ENCODE measurements at places on chromosomes 7 and 10.

- no peak for DNase-seq
These were observed 229.1 kb upstream of the GRB10 start for GRCh38 chr7:51011710-51012350.

- no peak for DNase-seq
These were observed 60.4 kb downstream of the INPP5F start for GRCh38 chr10:119786117-119786769.

DNA sequence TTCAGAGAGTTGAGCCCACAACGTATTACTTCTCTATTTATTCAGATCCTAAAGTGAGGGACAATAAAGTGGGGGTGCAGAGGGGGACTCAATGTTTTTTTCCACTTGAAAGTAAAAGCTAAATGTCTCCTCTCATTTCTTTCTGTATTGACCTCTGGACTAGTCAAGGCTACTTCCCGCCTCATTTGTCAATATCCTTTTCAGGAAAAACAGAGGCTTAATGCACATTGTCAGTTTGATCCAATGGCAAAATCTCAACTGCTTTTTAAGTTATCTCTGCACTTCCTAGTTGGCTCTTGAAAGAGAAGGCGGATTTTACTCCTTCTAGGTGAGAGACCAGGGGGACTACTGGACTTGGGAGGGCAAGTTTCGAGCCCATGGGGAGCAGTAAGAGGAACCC lies 56.4 kb downstream of the HIPK2 start:
- no peak for DNase-seq

- no peak for DNase-seq
These were observed 43.5 kb upstream of the UCN3 start for GRCh38 chr10:5321273-5321672.

DNA sequence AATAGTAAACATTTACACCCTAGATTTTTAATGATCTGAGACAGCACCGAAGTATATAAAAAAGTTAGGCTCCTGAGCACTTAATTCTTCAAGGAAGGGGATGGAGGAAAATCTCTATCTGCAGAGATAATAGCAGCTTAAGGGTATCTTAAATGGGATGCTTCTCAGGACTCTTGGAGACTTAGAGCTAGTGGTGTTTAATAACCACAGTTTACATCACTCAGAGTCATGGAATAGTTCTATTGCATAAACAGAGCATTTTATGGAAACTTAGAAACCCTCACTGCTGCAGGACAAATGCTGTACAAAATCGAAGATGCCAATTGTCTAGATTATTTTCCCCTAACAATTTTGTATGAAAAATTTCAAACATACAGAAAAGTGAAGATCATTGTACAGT lies 398.9 kb upstream of the GALNT17 start:
- no peak for DNase-seq

DNA sequence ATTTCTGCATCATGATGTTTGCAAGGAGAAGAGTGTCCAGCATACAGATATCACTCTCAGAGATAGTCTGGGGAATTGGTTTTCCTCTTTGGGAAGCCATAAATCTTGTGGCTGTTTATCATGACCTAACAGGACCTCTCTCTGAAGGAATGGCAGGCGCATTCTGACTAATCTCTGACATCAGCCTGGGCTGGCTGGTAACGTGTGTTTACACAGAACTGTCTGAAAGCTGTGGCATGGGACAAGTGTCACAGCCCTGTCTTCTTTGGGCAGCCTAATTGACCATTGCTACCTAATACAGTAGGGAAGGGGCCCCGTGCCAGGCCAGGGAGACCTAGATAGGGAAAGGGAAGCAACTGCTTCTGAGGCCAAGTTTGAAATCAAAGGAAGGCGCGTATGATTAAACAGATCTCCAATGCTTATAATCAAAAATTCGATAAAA lies 73.9 kb upstream of the CABCOCO1 start:
- DNase-seq, result no peak

GRCh38 chr10:17643339-17643754 lies 604 bp upstream of the STAM start:
- DNase-seq, result peak; percentile 76

DNA sequence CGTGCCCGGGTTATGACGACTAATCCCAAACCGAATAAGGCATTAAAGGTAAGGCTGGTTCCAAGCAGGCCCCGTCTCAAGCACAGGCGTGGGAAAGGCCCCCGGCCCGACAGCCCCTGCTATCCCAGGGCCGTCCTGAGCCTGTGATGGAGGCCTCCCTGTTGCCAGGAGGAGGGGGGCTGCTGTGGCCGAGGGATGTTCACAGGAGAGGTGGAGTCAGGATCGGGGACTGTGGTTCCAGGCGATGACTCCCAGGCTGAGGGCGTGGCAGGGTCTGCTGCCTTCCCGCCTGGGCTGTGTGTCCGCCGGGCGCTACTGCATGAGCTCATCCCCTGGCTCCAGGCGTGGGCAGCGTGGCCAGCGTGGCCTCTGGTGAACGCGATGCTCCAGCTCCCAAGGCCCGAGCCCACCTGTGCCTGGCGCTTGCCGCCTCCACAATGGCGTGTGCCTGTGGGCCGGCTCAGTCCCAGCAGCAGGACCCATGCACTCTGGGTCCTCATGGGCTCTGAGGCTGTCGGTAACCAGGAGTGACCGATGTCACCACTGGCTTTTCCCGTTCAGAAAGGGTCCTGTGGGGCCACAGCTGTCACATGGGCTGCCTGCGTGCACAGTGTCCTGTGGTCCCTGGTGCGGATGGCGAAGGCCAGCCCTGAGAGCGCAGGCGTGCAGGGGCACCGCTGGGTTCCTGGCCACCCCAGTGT lies 8.8 kb downstream of the MAFK start:
- no peak for DNase-seq

DNA sequence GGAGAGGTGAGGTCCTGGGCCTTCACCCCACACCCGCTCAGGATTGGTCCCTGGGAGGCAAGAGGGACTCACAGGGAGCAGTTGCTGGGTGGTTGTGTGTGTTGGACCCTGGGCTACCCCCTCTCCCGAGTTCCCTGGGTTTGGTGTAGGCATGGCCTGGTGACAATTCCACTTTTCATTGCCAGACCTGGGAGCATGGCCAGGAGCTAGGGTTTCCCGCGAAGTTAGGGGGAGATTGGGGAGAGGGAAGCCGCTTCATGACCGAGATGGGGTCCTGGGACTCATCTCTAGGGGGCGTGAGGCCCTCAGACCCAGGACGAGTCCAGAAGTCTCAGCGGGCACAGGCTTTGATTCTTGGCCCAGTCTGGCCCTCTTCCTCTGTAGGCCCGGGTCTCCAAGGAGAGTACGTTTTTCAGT lies 606 bp downstream of the PALD1 start:
- no peak for DNase-seq

DNA sequence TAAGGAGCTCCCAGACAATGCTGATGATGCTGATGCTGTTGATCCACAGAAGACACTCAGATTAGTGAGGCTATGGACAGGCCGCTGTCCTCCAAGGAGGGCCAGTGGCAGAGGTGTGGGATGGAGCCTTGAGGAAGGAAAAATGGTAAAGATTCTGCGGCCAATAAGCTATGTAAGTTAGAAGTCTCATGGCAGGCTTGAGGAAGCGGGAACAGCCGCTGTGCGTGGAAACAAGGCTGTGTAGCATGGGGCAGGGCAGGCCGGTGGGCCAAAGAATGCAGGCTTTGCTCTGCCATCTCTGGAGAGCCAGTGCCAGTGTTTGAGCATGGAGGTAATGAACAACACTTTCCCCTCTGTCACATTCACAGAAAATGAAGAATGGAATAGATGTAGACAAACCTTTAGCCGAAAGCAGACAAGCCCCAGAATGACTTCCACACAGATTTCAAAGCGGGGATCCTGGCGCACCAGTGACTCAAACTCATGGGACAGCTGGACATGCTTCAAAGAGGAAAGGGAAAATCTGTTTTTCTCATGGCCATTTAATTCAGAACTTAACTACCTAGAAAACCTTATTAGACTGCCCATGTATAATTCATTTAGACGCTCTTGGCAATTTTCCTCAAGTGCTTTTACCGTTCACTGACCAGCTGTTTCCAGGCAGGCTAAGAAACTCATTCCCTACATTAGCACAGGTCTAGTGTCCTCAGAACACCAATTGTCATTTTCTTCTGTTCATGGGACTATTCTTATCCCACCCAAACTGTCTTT lies 16.9 kb upstream of the FIGNL1 start:
- DNase-seq, result no peak

DNA sequence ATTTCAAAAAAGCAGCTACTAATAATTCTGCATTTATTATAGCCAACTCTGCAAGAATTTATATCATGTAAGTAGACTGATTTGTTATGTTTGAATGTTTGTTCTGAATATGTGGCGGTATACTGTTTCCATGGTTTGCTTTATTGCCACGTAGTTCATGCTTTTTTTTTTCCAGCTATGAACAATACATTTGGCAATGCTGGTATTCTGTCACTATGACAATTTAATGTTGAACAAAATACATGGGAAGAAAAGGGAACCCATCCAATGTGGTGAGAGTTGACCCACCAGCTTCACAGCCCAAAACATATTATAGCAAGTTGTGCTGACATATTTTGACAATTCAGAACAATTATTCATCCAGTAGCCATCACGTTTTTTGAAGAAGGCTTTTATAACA lies 145.6 kb downstream of the CCDC71L start:
- DNase-seq, result no peak

GRCh38 chr7:65979583-65980477 lies 2.2 kb downstream of the GUSB start:
- no peak for DNase-seq

GRCh38 chr10:79488336-79488735 lies 24.0 kb upstream of the EIF5AL1 start:
- DNase-seq, result no peak

- no peak for DNase-seq
These were observed 105.6 kb downstream of the LYZL1 start for GRCh38 chr10:29394321-29394932.

DNA sequence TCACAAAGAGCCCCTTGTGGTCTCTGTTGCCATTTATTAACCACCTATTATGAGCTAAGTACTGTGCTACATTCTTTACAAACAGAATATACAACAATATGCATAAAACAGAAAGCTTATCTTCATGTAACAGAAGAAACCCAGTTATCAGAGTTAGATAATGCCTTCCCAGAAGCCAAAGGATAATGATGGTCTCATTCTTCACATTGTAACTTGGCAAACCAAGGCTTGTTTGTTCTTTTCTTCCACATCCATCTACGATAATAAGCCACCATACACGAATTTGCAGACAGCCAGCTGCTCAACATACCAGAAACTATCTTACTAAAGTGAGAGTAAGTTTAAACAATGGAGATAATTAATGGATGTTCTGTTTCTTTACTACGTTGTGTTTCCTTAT lies 127.6 kb downstream of the NEBL start:
- DNase-seq, result no peak

GRCh38 chr7:107953265-107953923 lies 49.6 kb downstream of the LAMB1 start:
- no peak for DNase-seq

DNA sequence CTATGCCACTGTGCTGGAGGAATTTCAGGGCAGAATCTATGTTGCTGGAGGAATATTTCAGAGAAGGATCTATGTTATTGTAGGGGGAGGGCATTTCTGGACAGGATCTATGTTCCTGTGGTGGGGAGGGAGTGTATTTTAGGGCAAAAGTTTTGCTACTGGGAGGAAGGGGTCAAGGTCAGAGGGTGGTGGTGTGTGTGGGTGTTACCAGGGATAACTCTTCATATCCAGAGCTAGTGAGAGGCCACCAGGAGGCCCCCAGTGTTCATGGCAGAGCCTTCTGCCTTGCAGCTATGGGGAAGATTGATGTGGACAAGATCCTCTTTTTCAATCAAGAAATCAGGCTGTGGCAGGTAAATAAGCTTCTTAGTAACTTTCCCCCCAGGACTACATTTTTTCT lies 2.0 kb upstream of the STRA8 start:
- DNase-seq, result no peak

DNA sequence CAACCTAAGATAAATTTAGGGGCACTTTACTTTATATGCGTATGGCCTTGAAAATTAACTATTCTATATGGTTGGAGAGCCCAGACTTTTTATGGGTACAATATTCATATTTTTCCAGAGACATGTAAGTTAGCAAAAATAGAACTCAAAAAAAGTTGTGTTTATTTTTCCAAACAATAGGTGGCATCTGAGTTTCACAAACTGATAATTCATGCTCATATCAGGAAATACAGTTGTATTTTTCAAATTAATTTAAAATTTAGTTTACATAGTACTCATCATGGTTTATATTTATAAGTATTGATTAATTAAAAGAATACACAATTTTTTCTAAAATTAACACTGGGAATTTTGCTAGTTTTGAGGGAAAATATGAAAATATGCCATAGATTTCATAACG lies 34.6 kb downstream of the ANKRD7 start:
- DNase-seq, result peak; percentile 12

DNA sequence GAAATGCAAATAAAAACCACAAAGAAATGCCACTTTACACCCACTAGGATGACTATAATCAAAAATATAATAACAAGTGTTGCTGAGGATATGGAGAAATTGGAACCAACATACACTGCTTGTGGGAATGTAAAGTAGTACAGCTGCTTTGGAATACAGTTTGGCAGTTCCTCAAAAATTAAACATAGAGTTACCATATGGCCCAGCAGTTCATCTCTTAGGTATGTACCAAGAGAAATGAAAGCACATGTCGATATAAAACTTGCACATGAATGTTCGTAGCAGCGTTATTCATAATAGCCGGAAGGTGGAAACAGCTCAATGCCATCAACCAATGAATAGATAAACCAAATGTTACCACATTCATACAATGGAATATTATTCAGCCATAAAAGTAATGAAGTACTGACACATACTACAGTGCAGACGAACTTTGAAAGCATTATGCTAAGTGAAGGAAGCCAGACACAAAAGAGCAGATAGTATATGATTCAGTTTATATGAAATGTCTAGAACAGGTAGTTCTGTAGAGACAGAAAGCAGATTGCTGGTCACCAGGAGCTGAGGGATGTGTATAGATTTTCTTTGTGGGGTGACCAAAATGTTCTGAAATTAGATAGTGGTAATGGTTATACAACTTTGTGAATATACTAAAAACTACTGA lies 12.4 kb downstream of the BCAP29 start:
- no peak for DNase-seq

GRCh38 chr7:107998150-107998549 lies 4.8 kb downstream of the LAMB1 start:
- DNase-seq, result no peak

DNA sequence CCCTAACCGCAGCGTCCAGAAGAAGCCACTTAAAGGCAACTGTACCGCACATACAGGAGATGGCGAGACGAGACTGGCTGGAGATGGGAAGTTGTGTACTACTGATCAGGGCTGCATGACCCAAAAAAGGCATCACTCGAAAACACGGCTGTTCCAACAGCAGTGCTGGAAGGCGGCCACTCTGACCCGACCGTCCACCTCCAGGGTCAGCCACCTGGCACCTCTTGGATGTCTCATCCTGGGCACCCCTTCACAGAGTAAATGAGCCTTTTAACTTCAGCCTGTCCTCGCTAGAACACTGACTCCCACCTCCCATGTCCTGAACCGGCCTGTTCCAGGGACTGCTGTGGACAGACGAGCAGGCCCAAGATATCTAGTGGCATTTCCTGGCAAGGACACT lies 180.7 kb downstream of the DIP2C start:
- no peak for DNase-seq

- peak; percentile 33 for DNase-seq
These were observed 50.0 kb upstream of the WIPI2 start for GRCh38 chr7:5139998-5140397.
